ENCODE measurements at places on chromosomes 2 and 18. TPM values are rescaled to one million over a fixed set of nuclear protein-coding genes. Genes with fewer than 3 reads are reported as not detected.

RAB17 gene
- total RNA-seq: not detected

CROCC2 gene
- total RNA-seq: not detected

ALPI gene
- total RNA-seq: not detected

SPATA3 gene
- not detected for total RNA-seq

RESP18 gene
- not detected for total RNA-seq

GLI2 gene
- not detected for total RNA-seq

SIX2 gene
- not detected for total RNA-seq

DCDC2C gene
- not detected for total RNA-seq

DNER gene
- total RNA-seq: not detected

EGR4 gene
- 0.46 TPM for total RNA-seq

PRKAG3 gene
- not detected for total RNA-seq

CPLX4 gene
- not detected for total RNA-seq

ALKAL2 gene
- 16.3 TPM for total RNA-seq

FOXI3 gene
- total RNA-seq: not detected

BCL11A gene
- total RNA-seq: 0.21 TPM

NEU2 gene
- not detected for total RNA-seq

AQP12B gene
- total RNA-seq: not detected

LIMS4 gene
- 0.21 TPM for total RNA-seq

TRABD2A gene
- 67.9 TPM for total RNA-seq

INO80D gene
- total RNA-seq: 21.9 TPM

TXNDC2 gene
- 0.39 TPM for total RNA-seq

SPEG gene
- total RNA-seq: not detected

ABCB6 gene
- 22.1 TPM for total RNA-seq

SEC11C gene
- total RNA-seq: 208 TPM

CCDC102B gene
- 1.2 TPM for total RNA-seq

Measured in activated T-helper 2 cell treated with anti-CD3 and anti-CD28 coated beads, Interferon-gamma antibody, Interleukin-2, Interleukin-4, amounts not matched to agents 10 μg/mL and 5 μg/mL and 100 μg/mL, durations not matched to agents 14 hours and 24 hours and 36 hours (primary cell).